Right renal cortex interstitium (tissue), 3 donors: ENCODE measurements at places on chromosomes 3 and 15. TPM values are rescaled to one million over a fixed set of nuclear protein-coding genes. Genes with fewer than 3 reads are reported as not detected.

DNA sequence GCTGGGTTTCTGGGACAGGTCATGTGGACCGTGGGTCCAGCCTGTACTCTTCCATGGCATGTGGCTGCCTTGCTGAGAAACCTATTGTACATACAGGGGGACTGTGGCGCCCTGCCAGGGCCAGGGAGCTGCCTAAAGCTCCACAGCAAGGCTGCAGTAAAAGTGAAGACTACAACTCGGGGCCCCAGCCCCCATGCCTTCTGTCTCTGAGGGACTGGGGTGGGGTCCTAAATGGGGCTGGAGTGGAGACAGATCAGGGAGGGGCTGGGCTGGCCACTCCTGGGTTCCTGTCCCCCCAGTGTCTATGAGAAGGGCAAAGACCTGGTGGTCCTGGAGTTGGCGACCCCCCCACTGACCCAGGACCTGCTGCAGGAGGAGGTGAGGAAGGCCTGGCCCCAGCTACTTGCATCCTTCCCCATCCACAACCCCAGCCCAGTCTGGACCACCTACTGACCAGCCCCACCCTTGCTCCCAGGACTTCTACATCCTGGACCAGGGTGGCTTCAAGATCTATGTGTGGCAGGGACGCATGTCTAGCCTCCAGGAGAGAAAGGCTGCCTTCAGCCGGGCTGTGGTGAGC is 7.3 kb downstream of the VILL start:
- no peak for DNase-seq

DNA sequence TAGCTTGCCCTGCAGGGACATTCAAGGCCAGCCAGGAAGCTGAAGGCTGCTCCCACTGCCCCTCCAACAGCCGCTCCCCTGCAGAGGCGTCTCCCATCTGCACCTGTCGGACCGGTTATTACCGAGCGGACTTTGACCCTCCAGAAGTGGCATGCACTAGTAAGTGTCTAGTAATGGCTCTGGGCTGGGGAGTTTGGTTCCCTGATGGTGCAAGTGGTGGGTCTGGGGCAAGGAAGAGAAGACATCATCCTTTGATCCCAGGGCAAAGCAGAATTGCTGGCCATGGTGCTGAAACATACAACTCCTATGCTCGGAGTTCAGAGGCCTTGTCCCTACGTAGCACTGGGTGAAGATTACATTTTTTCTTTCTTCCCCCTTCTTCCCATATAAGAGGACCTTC is 311.4 kb downstream of the EPHB1 start:
- DNase-seq, result peak; percentile 63

- no peak for DNase-seq
These were observed 4.9 kb upstream of the ALAS1 start for GRCh38 chr3:52193065-52193464.

DNA sequence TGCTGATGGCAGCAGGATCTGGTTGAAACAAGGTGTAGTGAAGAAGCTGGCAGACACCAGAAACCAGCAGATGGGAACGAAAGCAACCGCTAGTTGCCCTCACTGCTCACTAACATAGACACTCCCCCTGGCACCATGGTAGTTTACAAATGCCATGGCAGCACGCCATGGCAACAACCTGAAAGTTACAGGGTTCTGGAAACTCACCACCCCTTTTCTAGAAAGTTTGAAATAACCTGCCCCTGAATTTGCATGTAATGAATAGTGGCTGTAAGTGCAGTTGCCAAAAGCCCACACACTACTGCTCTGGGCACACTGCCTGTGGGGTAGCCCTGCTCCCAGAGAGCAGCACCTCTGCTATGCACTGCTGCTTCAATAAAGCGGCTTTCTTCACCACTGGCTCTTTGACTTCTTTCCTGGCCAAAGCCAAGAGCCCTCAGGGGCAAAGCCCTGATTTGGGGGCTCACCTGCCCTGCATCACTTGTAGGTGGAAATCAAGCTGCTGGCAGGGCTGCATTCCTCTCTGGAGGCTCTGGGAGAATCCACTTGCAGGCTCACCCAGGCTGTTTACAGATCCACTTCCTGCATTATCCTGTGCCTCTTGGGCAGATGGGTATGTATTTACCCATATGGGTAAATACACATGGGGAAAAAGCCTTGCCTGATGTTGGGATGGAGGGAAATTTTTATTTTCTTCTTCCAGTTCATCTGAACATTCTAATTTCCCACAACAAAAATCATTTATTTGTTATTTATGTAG is 2.0 kb upstream of the GP9 start:
- DNase-seq, result no peak

- DNase-seq, result no peak
These were observed 476.9 kb downstream of the MECOM start for GRCh38 chr3:169186596-169186995.

GRCh38 chr15:86275361-86275760 is 195.7 kb downstream of the AGBL1 start:
- no peak for DNase-seq

Gene IRAK2
- polyA plus RNA-seq, result 0.99 TPM

Gene BMF
- 39.8 TPM for polyA plus RNA-seq

Gene WDR93
- polyA plus RNA-seq, result 2.3 TPM
